ENCODE measurements at places on chromosomes 6 and 20.

DNA sequence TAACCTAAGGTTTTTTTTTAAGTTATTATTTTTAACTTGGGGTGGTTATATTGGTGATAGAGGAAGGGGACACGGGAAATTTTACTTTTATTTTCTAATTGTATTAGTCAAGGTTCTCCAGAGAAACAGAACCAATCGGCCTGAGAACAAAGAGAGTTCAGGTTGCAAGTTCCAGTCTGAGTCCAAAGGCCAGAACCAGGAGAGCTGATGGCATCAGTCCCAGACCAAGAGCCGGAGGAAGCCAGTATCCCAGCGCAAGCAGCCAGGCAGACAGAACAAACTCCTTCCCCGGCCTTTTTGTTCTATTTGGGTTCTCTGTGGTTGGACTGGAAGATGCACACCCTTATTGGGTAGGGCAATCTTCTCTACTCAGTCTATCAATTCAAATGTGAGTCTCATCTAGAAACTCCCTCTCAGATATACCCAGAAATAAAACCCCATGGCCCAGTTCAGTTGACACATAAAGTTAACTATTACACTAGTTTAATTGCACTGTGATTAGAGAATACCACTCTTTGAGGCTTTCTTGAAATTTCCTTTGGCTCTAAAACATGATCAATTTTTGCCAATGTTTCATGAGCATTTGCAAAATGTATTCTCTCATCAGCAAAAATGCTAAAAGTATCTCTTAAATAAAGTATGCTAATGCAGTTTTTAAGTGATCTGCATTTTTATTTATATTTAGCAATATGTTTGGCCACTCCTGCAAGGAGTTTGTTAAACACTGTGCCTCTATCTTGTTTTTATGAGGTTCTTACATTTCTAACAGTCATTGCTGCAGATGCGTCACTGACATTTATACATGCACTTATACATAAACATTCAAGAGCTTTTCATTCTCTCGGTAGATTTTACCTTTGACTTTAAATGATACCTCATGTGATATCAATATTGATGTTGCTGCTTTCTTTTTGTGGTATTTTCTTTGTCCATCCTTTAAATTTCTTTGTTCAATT is 103.2 kb upstream of the SSTR4 start:
- DNase-seq, result no peak

DNA sequence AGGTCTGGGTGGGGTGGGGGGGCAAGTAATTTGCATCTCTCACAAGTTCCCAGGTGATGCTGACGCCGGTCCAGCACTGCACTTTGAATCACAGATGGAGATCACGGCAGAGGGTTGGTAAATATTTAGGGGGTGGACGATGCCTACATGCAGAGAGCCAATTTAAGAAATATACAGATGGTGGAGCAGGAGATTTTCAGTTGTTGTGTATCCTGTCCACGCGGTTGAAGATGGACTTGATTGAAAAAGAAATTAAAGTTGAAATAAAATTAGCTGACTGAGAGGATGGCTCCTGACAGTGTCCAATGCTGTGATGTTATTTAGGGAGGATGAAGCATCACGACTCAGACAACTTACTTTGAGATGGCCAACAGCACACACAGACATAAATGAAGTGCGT is 74.6 kb downstream of the PHACTR3 start:
- no peak for DNase-seq

DNA sequence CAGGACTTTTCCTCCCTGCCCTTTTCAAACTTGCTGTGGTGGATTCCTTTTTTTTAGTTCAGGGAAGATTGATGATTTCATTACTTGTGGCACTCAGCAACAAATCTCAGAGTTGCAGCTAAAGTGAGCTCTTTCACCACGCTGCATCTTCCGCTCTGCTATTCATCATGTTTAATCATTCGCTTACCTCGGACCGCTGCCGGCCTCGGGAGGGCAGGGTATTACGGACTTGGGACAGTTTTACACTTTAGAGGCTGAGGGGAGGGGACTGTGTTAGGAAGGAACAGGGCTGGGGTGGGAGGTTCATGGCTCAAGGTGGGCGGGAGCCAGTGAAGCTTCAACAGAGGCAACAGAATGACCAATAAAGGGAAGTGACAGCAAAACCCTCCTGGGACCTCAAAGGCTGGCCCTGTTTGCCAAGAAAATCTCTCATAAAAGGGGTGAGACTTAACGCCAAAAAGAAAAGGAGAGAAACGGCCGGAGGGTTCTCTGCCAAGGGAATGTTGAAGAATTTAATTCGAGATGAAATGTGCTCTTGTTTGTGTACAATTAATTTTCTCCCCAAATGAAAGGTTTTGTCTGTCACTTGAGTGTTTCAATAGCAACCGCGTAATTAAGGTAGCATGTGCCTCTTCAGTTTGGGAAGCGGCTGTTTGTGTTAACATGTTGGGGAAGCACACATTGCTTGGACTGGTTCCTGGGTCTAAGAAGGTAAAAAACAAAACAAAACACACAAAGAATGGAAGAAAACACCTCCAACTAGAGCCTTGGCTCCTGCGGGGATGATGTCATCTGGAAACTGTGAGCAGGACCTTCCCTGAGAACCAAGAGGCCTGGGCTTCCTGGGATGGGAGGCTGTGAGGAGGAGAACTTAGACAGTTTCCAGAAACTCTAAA is 72.5 kb upstream of the SULF2 start:
- no peak for DNase-seq

DNA sequence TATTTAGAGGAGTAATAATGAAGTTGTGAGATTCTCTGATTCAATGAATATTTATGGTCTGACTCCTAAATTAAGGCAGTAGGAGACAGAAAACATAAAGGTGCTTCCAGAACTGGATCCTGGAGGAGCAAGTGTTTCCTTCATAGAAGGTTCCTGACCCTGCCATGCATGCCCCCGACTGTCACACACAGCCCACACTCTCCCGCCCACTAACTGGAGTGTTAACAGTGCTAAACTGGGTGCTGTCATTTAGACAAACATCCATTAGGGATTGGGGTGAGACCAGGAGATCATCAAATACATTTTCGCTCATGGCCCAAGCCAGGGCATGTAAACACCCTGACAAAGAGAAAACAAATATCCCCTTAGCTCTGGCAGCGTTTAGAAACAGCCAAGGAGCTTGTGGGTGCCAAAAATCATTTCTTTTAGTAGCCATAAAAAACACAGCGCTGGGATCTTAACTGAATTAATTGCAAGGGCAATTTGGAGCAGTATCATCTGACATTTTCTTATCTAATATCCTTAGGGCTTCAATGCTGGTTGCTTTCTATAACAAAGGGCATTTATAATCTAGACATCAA is 46.8 kb downstream of the INSM1 start:
- DNase-seq, result no peak

- no peak for DNase-seq
Measured at GRCh38 chr20:14375416-14375985, 38.1 kb upstream of the FLRT3 start.

DNA sequence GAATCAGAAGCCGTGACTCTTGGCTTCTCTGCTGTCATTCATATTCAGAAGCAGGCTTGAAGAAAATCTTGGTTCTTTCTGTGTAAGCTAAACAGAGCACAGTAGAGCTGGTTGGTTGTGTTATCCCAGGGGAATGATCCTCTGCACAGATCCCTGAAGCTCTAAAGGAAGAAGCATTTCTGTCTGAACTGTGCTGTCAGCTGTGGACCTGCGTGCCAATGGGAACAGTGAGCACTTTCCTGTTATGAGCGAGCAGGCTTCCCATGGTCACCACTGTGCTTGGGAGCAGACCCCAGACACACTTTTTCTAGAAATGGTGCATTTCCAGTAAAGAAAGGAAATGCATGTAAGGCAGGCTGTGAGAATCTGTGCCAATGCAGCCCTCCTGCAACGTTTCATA is 490.2 kb downstream of the EPM2A start:
- DNase-seq, result no peak

- DNase-seq, result no peak
Measured at GRCh38 chr6:131740161-131740560, 29.3 kb upstream of the CTAGE9 start.

- no peak for DNase-seq
Measured at GRCh38 chr6:136923954-136924673, 2.0 kb downstream of the SLC35D3 start.

DNA sequence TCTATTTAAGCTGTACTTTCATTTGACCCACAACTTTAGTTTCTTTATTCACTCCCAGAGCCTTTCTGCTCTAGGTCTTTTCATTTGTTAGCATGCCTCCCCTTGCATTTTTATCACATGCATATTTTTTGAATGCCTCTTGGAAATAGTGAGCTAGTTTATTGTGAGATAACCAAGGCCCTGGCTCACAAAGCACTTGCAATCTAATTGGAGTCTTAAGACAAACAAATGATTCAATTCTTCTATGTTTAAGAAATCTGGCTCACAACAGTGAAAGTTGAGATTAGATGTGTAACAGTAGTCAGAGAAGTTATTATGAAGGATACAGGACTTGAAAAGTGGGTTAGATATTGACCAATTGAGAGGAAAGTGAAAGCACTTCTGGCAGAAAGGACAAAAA is 173.4 kb downstream of the MOXD1 start:
- no peak for DNase-seq

DNA sequence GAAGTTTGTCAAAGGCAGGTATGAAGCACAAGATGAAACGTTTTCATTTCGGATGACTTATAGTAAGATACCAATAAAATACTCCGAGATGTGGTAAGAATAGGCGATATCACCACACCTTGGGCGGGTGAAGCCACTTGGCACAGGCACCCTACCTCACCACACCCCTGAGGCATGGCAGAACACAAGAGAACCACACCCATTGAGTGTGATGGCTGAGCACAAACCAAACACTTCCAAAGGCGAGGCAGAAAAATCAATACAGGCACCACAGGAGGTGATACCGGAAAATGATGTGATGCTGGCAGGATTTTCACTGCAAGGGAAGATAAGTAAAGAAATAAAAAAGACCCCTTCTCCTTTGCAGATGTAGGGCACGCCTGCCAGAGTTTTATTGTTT is 332.9 kb upstream of the PRDM1 start:
- no peak for DNase-seq

DNA sequence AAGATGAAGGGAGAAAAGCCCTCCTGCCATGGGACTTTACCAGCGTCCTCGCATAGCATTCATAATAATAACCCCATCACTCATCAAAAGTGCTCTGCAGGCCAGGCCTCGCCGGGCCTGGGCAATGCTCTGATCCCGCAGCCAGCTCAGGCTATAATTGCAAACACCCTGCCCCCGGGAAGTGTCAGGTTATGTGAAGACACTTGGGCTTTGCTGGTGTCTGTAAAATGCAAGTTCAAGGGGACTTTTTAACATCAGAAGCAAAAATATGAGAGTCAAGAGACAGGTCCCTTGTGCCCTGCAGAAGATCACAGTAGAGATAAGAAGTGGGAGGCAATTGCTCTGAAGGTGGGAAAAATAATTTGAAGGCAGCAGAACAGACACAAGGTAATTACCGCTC is 381.0 kb downstream of the MAFB start:
- no peak for DNase-seq

DNA sequence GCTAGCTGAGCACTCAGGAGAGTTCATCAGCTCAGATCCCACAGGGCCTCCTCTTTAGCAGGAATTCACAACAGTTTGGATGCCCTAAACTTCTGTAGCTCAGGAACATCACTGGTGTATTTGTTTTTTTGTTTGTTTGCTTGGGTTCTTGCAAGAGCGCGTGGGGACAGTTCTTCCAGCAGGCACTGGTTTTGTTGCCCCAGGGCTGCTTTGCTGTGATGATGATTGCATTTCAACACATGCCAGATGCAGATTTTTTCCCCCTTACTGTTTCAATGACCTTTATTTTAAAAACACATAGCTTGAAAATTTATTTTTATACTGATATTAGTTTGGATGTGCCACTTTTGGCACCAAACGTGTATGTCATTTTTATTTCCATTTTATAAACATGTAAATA is 77.1 kb downstream of the DHX35 start:
- no peak for DNase-seq

DNA sequence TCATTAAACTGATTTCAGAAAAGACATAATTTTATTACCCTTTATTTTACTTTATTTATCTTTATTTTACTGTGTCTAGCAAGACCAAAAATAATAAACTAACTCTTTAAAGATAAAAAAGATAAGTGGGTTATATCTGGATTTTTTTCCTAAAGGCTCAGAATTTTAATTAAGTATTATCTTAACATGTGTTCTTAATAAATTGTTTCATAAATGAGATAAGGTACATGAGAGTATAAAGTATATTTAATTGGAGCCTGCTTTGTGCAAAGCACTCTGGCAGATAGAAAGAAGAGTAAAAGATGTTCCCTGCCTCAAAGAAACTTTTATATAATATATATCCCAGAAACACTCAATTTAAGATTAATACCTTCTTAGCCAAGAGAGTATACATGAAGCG is 8.7 kb upstream of the FAM135A start:
- no peak for DNase-seq

DNA sequence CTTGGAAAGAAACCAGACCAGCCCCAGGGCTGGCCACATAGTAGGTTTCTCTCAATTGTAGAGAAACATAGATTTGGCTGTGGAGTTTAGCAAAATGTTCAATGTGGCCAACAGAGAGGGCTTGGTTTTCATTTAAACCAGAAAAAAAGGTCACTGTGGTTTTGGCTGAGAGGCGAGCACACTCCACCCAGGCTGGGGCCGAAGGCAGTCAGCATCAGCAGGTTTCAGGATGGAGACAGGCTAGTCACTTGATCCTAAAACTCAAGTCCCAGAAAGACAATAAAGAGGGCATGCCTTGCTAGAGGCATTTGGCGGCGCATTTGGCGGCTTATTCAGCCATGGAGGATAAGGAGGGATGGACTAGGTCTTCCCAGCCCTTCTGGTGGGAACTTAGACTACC is 73.1 kb downstream of the PRND start:
- DNase-seq, result no peak

- DNase-seq, result no peak
Measured at GRCh38 chr6:36443471-36444428, 950 bp downstream of the KCTD20 start.

GRCh38 chr20:59035381-59035780 is 3.2 kb upstream of the ATP5F1E start:
- no peak for DNase-seq

- DNase-seq, result no peak
Measured at GRCh38 chr6:30591008-30591407, 19.8 kb downstream of the ABCF1 start.

GRCh38 chr20:9092113-9092512 is 23.2 kb downstream of the PLCB4 start:
- DNase-seq, result no peak

- peak; percentile 85 for DNase-seq
Measured at GRCh38 chr6:4776131-4776492, at the start of gene CDYL. Gene CDYL, plus strand, starts transcription at chr6:4776404. Its CDS starts 380 bp downstream, at chr6:4776784.

Measured in activated T-cell treated with anti-CD3 and anti-CD28 coated beads for 24 hours (primary cell).